ENCODE measurements at places on chromosomes 7 and 10.

GRCh38 chr7:102395592-102395872 is 631 bp upstream of the PRKRIP1 start:
- DNase-seq = no peak

DNA sequence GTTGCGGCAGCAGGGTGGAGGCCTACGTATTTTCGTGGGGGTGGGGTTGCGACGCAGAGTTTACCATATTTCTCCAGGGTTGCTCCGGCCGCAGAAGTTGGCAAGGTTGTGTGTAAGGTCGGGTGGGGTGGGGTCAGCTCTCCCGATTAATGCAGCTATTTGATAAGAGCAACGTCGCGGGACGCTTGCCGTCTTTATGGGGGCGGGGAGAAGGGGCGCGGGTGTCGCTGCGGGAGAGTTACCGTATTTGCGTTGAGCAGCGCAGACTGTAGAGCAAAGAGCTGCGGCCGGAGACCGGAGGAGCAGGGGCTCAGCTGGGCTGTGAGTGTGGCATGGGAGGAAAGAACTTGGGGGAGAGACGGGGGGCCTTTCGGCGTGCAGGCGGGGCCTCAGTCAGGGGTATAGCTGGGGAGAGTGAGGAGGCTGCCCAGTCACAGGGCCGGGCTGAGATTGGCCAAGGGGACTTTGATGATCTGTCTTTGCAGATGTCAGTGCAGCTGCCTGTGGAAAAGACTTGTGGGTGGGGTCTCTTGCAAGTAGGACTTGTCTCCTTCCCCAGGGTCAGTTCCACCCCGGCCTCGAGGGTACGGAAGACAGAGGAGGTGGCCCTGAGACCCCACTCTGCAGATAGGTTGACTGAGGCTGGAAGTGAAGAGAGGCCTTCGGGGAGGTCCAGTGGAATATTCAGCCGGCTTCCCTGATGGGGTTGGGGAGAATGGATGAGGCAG is 26.6 kb downstream of the ZNF775 start:
- DNase-seq = peak; percentile 12

DNA sequence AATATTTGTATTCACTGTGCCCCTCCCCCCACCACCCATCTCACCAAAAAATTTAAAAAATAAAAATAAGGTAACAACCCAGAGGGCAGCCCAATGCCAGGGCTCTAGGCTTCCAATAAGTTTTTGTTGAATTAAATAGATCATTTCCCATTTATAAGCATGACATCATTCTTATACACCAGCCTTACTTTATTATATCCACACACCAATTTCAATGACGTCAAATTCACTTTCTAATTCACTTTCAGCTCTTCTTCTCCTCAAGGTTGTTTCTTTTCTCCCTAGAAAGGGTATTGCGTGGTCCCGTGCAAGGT is 1.2 kb upstream of the DKK1 start:
- no peak for DNase-seq

DNA sequence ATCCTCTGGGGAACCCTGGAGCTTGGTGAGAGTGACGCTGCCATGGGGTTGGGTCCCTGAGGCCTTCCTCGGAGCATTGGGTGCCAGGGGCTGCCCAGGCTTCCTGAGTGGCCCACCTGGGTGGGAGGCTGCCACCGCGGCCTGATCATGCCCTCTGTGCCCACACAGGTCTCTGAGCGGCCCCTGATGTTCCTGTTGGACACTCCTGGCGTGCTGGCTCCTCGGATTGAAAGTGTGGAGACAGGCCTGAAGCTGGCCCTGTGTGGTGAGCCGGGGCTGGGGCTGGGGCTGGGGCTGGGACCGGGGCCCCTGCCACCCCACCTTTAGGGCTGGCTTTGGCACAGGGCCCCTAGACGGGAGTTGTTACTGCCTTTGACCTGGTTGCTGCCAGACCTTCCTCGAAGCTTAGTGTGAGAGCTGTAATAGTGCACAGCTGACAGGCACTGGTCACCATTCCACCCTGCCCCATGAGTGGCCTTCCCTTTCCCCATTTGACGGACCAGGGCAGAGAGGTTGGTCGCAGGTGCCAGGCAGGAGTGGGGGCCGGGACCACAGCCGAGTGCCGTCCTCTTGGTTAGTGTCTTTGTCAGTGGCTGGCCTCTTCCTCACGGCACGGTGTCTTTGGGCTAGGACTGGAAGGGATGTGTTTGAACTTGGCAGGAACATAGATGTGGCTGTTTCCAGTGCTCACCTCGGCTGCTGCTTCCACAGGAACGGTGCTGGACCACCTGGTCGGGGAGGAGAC is 8.2 kb downstream of the MTG1 start:
- no peak for DNase-seq

DNA sequence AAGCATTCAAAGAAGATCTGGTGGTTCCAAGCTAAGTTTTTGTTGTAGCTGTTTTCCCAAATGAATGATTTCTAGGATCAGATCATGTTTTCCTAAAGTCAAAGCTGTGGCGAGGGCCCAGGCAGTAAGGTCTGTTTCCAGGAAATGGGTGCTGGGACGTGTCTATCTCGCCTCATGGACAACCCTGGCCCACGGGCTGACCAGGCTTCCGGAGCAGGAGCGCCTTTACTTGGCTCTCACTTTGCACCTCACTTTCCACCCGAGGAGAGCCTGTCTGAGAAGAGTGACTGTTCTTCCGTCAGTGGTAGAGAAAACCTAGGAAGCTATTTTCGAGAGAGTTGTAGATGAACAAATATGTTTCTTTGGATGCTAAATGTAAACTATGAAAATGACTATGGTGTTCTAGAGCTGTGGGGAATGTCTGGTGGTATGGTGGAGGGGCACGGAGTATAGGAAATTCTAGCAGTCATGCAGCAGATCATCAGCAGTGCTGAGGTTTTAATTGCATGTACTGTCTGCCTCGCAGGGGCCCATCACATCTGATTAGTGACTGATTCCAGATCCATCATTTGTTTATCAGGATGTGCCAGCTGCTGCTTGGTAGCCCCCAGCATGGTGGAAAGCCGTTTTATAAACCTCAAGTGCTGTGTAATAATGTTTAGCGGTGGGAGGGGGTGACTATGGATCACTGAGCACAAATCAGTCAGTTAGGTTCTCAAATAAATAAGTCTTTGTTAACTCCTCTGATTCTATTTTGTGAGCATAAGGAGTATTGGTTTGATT is 66.6 kb downstream of the VWC2 start:
- DNase-seq = no peak

- DNase-seq = no peak
These were observed 102.7 kb downstream of the ANKRD7 start for GRCh38 chr7:118327174-118327573.

DNA sequence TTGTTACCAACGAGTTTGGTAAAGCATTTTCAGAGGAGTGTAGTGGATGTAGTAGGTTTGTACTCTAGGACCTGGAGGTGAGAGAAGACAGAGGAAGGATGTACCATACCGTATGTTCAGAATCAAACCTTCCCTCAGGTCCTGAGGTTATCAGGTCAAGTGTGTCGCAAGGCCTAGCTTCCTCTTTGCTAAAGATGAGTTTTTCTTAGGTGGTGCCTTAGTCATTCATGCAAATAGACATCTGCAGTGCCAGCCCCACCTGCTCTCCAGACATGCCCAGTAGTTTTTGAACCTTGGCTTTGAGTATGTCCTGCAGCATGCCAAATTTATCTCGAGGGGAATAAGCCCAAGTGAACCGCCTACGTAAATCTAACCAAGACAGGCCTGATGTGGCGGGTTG is 71.3 kb downstream of the HDAC9 start:
- no peak for DNase-seq
